ENCODE measurements at places on chromosomes 13 and 19. TPM values are rescaled to one million over a fixed set of nuclear protein-coding genes. Genes with fewer than 3 reads are reported as not detected.

DNA sequence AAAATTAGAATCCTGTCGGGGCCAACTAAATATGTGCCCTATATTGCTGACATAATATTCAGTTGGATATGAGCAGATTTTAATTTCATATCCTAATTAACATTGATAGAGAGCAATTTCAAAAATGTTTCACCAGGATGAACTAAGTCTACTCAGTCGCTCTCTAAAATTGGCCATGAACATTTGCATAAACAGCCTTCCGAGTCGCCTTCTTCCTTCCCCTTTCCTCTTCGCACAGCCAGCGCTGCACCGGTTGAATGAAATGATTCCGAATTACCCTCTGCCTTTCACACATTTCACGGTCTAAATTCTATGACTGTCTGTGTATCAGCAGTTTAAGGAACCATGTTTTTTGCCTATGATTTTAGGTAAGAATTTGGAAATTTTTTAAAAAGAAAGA, 413.7 kb downstream of the LIG4 start:
- H3K4me1 ChIP-seq, result no peaks in the 10 kb centered on the region
- no peaks in the 10 kb centered on the region for H3K27me3 ChIP-seq
- H3K27ac ChIP-seq, result no peak overlapping the region
- no peak overlapping the region for H3K4me3 ChIP-seq
- DNase-seq, result no peak

- no peaks in the 10 kb centered on the region for H3K27me3 ChIP-seq
- no peaks in the 10 kb centered on the region for H3K36me3 ChIP-seq
- DNase-seq, result no peak
- no peak overlapping the region for H3K27ac ChIP-seq
- H3K4me3 ChIP-seq, result no peak overlapping the region
These were observed 74.3 kb upstream of the LRCH1 start for GRCh38 chr13:46478651-46479050.

Gene USHBP1
- 0.29 TPM for total RNA-seq

DNA sequence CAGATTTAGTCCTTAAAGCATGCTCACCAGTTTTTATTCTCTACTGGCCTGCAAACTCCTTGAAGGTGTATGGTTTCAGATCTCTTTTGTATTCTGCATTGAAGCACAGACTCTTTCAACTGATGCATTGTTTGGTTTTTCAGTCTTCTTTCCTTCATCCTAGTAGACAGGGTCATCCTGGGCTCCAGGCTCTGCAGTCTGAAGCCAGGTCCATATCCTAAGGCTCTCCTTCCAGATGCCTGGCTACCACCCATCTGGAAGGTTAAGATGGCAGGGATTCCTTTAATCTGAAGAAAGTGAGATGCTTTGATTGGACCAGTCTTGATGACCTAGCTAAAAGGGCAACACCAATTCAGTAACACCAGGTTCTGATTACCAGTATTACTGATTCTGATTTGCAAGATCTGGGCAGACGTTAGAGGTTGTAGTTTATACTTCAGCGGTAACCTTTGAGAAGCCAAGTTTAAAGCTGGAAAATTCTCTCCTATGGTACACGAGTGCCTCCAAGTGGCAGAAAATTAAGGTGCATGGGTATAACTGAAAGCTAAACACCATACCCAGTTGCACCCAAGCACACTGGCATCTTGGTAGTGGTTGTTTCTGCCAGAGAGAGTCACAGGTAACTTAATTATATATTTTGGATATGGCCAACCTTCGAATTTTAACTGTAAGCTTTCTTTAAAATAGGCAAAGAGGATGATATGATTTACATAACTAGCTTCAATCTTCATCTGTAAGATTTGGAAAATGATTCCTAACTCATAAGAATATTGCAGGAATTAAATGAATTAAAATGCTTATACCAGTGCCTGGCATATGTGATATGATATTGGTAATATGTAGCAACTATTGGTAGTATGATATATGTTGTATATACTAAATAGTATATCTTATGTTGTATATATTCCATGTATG, 1651.9 kb upstream of the MIR17HG start:
- no peak overlapping the region for H3K27ac ChIP-seq
- H3K4me3 ChIP-seq, result no peak overlapping the region
- DNase-seq, result no peak
- no peaks in the 10 kb centered on the region for H3K27me3 ChIP-seq

Gene FGF21
- not detected for total RNA-seq

Gene KIR2DL3
- not detected for total RNA-seq

Gene SERP2
- 3.6 TPM for total RNA-seq

GRCh38 chr19:56324436-56324835, 9.8 kb upstream of the ZSCAN5A start:
- peaks cover 13% of the 10 kb centered on the region for H3K27me3 ChIP-seq
- no peaks in the 10 kb centered on the region for H3K36me3 ChIP-seq
- H3K27ac ChIP-seq, result no peak overlapping the region
- no peaks in the 10 kb centered on the region for H3K4me1 ChIP-seq
- H3K4me3 ChIP-seq, result no peak overlapping the region

Gene SLC8A2
- total RNA-seq, result 1.3 TPM

GRCh38 chr13:84994582-84994981, 804.6 kb downstream of the SLITRK6 start:
- no peaks in the 10 kb centered on the region for H3K4me1 ChIP-seq
- DNase-seq, result no peak
- no peak overlapping the region for H3K27ac ChIP-seq
- H3K4me3 ChIP-seq, result no peak overlapping the region
- H3K36me3 ChIP-seq, result no peaks in the 10 kb centered on the region

GRCh38 chr13:102405499-102406100, 3.8 kb upstream of the FGF14 start:
- peaks cover 73% of the 10 kb centered on the region for H3K27me3 ChIP-seq
- H3K27ac ChIP-seq, result no peak overlapping the region
- no peaks in the 10 kb centered on the region for H3K36me3 ChIP-seq
- peaks cover 5% of the 10 kb centered on the region for H3K4me1 ChIP-seq
- no peak overlapping the region for H3K4me3 ChIP-seq

GRCh38 chr19:48490981-48491792, 20.4 kb downstream of the LMTK3 start:
- peak overlapping the region; percentile 96 for H3K27ac ChIP-seq
- H3K4me1 ChIP-seq, result peaks cover 32% of the 10 kb centered on the region
- H3K27me3 ChIP-seq, result peaks cover 27% of the 10 kb centered on the region
- DNase-seq, result no peak
- H3K4me3 ChIP-seq, result peak overlapping the region; percentile 78

DNA sequence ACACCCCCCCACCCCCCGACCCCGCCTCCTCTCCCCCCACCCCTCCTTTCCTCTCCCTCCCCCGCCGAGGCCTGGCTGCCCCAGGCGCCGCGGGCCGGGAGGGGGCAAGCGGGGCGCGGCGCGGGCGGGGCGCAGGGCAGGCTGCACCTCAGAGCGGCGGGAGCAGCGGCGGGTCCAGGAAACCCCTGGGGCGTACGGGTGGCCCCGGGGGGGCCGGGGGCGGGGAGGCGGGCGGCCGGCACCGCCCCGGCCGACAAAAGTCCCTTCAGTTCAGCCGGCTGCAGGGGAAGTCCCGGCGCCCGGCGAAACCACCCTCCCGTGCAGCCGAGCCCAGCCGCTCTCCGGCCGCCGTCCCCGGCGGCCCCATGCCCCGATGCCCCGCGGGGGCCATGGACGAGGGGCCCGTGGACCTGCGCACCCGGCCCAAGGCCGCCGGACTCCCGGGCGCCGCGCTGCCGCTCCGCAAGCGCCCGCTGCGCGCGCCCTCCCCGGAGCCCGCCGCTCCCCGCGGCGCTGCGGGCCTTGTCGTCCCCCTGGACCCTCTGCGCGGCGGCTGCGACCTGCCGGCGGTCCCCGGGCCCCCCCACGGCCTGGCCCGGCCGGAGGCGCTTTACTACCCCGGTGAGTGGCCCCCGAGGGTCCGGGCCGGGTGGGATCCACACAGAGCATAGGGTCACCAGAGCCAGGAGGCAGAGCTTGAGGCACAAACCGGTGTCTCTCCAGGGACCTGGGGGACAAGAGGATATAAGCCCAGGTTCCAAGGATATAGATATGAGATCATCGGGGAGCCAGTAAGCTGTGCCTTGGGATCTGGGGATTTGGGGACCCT, at the start of gene BCL3:
TSS of gene BCL3 (plus strand) at position 283 of the 829 bp plus-strand sequence. CDS start at position 366, 83 bp downstream.
- peaks cover 27% of the 10 kb centered on the region for H3K4me1 ChIP-seq
- no peak for DNase-seq
- peaks cover 5% of the 10 kb centered on the region for H3K36me3 ChIP-seq
- H3K4me3 ChIP-seq, result peak within 1 kb of the TSS; percentile 91

DNA sequence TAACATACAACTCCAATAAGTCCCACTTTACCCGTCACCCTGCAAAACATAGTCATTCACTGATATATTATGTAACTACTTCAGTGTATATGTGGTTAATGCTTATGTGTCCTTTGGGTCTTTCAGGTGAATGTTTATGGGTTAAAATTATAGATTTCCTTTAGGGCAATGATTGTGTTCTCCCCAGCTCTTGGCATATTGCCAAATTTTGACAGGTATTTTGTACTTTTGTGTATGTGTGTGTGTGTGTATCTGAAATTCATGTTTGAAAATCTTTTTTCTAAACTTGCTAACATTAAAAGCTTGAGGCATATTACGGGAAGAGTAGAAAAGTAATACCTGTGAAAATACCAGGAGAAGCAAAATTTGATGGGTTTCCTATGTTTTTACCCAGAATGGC, 8.2 kb downstream of the CDK8 start:
- no peak overlapping the region for H3K27ac ChIP-seq
- H3K36me3 ChIP-seq, result no peaks in the 10 kb centered on the region
- H3K27me3 ChIP-seq, result no peaks in the 10 kb centered on the region
- H3K4me1 ChIP-seq, result peaks cover 27% of the 10 kb centered on the region
- DNase-seq, result no peak

DNA sequence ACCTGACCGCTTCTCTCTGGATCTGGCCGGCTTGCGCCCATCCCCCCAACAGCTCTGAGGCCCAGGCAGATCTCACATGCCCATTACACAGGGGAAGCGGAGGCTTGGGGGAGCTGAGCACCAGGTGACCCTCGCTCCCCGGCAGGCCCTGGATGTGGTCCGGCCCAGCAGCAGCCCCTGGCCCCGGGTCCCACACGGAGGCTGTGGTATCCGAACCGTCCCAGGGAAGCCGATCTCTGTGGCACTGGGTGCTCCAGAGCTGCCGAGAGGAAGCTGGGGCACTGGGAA, 27.7 kb downstream of the SBNO2 start:
- peaks cover 19% of the 10 kb centered on the region for H3K36me3 ChIP-seq
- no peaks in the 10 kb centered on the region for H3K27me3 ChIP-seq
- H3K4me3 ChIP-seq, result no peak overlapping the region

GRCh38 chr13:70430256-70430655, 322.0 kb upstream of the KLHL1 start:
- DNase-seq, result no peak
- no peaks in the 10 kb centered on the region for H3K36me3 ChIP-seq
- no peak overlapping the region for H3K27ac ChIP-seq
- no peaks in the 10 kb centered on the region for H3K4me1 ChIP-seq
- no peaks in the 10 kb centered on the region for H3K27me3 ChIP-seq

Gene SLITRK5
- 3.1 TPM for total RNA-seq

Gene RPS5
- 1,324 TPM for total RNA-seq

DNA sequence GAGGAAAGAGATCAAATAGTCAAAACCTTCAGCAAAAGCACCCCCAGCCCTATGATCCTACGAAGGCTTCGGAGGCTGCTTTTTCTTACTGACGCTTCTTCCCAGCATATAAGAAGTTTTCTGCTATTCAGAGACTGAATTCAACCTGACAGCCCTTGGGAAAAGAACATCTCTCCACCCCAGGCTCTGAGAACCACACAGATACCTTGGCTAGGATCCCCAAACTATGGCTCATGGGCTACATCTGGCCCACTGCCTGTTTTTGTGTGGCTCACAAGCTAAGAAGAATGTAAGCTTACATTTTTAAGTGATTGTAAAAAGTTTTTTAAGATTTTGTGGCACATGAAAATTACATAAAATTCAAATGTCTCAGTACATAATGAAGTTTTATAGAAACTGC, 3.0 kb downstream of the SLC15A1 start:
- H3K4me1 ChIP-seq, result no peaks in the 10 kb centered on the region
- peaks cover 41% of the 10 kb centered on the region for H3K27me3 ChIP-seq
- no peak for DNase-seq
- peaks cover 4% of the 10 kb centered on the region for H3K36me3 ChIP-seq
- no peak overlapping the region for H3K27ac ChIP-seq
- no peak overlapping the region for H3K4me3 ChIP-seq

Gene ZNF628
- 10.3 TPM for total RNA-seq

Data from type B pancreatic cell (in vitro differentiated cells).